ENCODE measurements at places on chromosomes 11 and 22.

- DNase-seq: no peak
Measured at GRCh38 chr11:45320371-45320770, 34.2 kb upstream of the SYT13 start.

- DNase-seq: no peak
Measured at GRCh38 chr11:57085611-57086010, 96.1 kb upstream of the LRRC55 start.

DNA sequence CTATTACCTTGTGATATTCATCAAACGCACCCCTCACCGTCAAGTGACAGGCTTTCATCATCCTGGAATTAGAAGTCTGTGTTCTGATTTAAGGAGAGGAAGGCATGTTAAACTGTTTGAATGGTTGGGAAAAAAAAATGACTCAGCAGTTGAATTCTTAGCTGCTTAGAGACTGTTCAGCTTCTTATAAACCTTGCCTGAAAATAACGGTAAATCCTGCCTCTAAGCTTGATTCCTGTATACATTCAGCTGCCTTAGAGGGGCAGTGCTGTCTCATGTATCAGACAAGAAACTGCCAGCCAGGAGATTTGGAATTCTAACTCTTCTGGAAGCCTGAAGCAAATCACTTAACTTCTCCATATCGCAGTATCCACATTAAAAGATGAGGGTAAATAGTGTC, 437.4 kb downstream of the JRKL start:
- no peak for DNase-seq

- no peak for DNase-seq
Measured at GRCh38 chr11:66717925-66718319, 11.1 kb downstream of the SPTBN2 start.

- DNase-seq: peak; percentile 19
Measured at GRCh38 chr11:925496-926301, at the start of gene AP2A2. Gene AP2A2, plus strand, starts transcription at chr11:925870. Its CDS starts 152 bp downstream, at chr11:926022.

- DNase-seq: no peak
Measured at GRCh38 chr11:36023922-36024321, 80.1 kb downstream of the LDLRAD3 start.

GRCh38 chr11:110475671-110476070, 45.9 kb downstream of the FDX1 start:
- DNase-seq: no peak

DNA sequence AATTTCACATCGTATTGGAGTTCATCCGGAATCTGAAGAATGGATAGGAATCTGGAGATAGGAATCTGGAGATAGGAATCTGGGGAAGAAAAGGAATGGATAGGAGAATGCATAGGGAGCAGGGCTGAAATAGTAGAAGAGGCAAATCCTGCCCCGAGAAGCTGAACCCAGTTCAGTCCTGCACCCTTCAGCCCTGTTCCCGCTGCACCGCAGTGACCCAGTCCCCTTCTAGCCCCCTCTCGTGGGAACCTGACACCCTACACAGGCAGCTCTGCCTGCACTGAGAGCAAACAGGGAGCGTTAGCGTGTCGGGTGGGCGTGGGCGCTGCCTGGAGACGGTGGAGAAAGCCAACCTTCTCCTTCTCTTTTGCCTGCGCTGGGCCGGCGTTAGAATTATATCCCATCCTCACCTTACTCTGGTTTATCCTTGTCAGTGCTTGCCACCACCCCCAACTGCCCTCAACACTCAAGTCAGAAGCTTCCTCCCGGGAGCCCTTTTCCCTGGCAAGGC, 1.0 kb upstream of the CCKBR start:
- DNase-seq: no peak

DNA sequence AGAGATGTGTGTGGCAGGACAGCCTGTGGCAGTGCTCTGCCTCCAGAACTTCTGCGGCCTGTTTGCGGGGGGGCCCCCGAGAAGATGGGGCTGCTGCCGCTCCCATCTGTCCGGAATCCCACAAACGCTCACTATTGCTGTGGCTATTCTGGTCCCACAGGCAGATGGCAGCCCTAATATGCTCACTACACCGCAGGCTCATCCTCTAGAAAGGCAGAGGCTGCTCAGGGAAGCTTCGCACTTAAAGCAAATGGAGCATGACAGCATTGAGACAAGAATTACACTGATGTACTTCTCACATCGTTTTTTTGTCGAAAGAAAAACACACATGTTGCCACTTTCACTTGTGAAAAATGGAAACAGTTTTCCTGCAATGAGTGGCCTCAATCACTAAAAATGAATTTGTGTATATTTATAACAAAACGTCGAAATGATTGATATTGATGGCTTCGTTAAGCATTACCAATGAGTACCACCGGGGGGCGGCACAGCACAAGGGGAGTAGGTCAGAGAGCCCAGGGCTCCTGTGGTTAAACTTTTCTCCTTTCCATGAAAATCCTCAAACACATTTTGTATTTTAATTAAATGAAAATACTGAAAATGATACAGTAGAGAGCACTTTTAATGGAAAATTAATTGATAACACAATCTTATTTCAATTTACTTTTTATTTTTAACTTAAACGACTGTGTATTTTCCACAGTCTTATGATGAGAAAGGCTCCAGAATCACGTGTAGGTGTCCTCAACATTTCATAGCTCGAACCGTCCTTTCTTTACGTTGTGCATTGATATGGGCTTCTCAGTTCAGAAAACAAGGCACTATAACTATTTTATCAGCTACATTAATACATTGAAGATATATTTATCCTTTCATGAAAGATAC, 69.1 kb downstream of the CTTN start:
- DNase-seq: no peak

GRCh38 chr11:110242188-110242587, 54.2 kb downstream of the RDX start:
- no peak for DNase-seq

DNA sequence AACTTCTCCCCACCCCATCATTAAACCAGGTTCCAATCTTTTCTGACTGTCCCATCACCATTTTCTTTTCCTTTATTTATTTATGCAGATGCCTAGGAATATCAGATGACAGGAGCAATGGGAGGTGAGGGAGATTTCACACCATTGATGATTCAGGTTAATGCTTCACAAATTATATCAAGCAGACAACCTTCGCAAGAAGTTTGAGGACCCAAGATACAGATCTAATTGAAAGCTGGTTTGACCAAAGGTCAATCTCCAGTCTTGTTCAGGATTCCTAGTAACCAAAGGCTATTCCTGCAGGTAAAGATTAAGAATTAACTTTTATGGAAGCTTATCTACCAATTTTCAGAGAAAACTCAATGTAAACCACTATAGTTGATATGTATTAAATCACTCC, 54.4 kb downstream of the SLC35F2 start:
- DNase-seq: no peak
